ENCODE measurements at places on chromosomes 16 and 17.

DNA sequence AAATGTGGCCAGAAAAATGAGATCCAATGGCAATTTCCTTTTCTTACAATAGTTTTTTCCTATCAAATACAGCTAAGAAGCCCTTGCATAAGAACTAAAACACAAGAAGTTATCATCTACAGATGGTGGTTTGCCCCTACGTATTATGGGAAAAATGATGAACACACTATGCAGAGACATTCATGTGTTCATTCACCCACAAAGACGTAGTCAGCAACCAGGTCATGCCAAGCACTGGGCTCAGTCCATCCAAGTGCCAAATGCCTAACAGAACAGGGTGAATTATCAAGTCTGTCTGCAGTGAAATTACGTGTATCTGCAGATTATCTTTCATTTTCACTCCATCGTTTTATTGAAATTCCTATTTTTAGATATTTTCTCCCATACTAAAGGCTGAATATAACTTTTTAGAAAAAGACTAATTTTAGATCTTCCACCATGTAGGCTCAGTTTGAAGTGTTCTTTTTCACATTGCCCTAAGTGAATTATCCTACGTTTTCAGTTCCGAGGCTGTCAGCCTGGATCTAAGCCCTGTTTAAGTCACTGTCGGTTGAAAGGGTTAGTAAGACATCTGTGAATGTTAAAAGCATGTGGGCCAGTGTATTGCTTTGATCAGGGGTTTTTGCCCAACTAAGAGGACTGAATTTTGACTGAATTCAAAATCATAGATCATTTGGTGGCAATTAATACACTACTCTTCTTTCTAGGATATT is 78.1 kb upstream of the DHX40 start:
- DNase-seq, result no peak

DNA sequence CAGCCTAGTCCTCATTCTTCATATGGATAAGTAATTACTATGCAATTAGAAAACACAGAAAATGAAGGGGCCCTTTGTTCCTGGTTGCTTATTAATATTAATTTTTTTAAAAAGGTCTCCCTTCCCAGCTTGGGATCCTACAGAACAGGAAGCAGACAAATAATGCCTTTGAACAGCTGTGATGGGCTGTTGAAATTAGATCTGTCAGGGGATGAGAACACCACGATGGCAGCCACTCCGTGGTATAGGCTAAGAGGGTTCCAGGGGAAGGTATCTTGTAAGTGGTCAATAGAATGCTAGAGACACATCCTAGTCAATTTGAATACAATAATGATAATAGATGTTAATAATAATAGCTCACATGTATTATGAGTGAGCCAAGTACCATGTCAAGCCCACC is 83.1 kb downstream of the CCDC182 start:
- no peak for DNase-seq

- DNase-seq, result no peak
Measured at GRCh38 chr16:10982465-10983150, 38.2 kb downstream of the CLEC16A start.

- DNase-seq, result no peak
Measured at GRCh38 chr17:7435676-7436555, 681 bp downstream of the TMEM102 start.

GRCh38 chr17:4635823-4636375 is 5.6 kb downstream of the ALOX15 start:
- DNase-seq, result no peak

DNA sequence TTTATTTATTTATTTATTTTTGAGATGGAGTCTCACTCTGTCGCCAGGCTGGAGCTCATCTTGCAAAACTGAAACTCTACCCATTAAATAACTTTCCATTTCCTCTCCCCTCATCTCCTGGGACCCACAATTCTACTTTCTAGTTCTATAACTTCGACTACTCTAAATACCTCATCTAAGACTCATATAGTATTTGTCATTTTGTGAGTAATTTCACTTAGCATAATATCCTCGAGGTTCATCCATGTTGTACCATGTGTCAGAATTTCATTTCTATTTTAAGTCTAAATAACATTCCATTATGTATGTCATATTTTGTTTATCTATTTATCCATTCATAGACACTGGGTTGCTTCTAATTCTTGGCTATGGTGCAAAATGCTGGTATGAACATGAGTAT is 5.1 kb upstream of the NT5M start:
- DNase-seq, result no peak

DNA sequence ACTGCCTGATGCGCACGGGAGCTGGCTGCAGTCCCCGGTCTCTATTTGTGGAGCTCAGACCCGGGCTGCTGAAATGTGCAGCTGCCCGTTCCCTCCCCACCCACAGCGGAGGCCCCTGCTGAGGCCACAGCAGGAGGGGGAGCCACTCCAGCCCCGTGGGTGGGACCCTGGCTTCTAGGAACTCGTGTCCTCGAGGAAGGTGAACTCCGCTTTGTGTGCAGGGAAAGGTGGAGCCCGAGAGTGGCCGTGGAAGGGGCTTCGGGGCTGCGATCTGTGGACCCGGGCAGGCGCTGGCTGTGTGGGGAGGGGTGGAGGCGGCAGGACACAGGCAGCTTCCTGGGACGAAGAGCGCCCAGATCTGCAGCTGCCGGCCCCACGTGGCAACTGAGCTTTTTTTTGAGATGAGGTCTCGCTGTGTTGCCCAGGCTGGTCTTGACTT is 2.9 kb downstream of the CCDC154 start:
- DNase-seq, result no peak

DNA sequence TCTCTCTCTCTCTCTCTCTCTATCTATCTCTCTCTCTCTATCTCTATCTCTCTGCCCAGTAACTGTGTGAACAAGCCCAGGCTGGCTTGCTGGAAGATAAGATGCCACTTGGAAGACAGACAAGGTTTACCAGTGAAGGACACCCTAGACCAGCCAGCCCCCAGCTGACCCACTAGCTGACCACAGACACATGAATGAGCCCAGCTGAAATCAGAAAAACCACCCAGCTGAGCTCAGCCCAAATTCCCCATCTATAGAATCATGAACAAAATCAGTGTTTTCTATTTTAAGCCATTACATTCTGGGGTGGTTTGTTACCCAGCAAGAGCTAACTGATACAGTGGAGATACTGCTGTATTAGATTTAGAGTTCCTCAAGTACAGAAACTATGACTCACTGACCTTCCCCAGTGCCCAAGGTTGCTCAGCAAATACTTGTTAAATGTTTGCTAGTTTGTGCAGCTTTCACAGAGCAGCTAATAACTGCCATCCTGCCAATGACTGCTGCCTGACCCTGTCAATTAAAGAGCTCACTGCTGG is 18.0 kb downstream of the EMP2 start:
- DNase-seq, result no peak

DNA sequence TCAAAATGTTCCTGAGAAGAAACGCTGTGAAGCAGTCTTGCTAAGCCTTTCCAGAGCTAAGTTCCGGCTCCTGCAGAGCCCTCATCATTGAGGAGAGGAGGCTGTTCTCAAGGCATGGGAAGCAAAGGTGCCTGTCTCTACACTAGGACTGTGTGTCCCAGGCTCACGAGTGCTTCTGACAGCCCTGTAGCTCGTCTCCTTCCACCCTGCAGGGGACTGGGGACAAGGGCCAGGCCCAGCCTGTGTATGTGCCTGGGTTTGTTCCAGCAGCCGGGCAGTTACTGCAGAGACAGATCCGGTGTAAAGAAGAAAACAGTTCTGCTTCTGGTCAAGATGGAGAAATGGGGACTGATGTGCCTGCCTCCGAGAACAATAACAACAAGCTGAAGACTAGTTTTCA is 156.0 kb downstream of the ENGASE start:
- no peak for DNase-seq

GRCh38 chr17:77421630-77421972 is 280.8 kb downstream of the SEC14L1 start:
- DNase-seq, result peak; percentile 83

DNA sequence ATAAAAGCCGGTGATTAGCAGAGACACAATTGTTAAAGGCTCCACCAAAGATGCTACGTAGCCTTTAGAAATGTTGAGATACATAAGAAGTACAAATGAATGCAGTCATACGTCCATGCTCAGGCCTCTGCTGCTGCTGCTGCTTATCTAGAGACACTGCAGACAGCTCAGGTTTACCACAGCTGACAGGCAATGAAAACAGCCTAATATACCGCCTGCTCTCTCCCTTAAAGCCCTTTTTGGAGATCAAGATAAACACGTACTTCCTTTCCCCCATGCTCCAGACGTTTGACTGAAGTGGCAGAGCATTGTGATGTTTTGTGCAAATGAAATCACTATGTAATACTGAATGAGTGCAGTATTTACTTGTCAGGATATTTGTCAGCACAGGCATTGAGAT is 185.3 kb downstream of the AATF start:
- DNase-seq, result peak; percentile 80

DNA sequence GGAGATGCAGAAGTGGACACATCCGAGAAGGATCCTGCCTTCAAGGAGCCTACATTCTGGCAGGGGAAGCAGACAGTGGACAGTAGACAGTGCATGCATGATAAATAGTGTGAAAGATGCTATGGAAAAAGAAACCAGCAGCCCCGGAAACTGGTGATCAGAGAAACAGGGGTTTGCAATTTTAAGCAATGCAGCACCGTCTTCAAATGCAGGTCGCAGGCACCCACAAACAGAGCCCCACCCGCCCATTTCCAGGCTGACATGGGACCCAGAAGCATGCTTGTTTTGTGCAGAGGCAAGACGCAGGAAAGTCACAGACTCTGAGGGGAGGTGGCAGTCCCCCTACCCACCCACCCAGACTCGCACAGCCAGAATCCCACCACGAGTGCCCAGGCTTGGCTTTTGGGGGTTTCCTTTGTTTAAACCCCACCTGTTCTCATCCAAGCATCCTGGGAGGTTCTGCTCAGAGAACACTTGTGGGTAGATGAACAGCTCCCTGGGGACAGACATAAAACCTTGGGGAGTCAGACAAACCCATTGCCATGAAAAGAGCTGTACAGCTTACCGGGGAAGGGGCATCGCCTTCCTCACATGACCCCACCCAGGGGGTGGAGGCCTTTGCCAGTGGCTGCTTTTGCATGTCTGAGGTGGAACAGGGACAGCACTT is 114.3 kb downstream of the MGAT5B start:
- DNase-seq, result no peak

- no peak for DNase-seq
Measured at GRCh38 chr16:14566599-14566998, 63.5 kb downstream of the PARN start.

DNA sequence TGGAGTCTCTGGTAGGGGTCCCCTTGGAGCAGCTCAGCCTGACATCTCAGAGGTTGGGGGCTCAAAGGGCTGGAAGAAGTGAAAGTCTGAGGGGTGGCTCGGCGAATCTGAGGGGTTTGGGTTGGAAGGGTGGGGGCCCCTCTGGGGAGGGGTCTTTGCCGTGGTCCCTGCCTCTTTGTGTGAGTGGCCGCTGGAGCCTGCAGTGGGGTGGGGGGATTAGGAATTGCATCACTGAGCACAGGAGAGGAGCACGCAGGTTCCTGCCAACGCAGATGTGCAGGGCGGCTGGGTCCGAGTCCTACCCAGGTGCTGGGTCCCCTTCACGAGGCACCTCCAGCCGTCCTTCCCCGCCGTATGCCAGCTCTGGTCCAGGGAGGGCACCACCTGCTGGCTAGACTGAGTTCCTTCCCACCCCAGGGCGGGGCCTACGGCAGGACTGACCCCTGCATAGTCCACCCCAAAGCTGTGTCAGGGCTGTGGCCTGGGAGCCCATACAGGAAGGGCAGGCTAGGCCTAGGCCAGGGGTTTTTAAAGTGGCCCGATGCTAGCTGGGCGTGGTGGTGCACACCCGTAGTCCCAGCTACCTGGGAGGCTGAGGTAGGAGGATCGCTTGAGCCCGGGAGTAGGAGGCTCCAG is 9.9 kb downstream of the FMNL1 start:
- no peak for DNase-seq

DNA sequence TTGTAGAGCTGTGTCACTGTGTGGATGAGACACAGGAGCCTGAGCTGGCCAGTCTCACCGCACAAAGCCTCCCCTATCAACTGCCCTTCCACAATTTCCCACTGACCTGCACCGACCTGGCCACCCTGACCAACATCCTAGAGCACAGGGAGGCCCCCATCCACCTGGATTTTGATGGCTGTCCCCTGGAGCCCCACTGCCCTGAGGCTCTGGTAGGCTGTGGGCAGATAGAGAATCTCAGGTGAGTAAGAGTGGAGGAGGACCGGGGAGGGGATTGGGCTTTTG is 37.4 kb downstream of the NLRC5 start:
- no peak for DNase-seq

- DNase-seq, result no peak
Measured at GRCh38 chr17:41792845-41793783, 6.6 kb upstream of the JUP start.

- no peak for DNase-seq
Measured at GRCh38 chr16:13606804-13607203, 313.1 kb upstream of the ERCC4 start.

GRCh38 chr17:15466131-15466530 is 1.3 kb downstream of the CDRT4 start:
- no peak for DNase-seq

GRCh38 chr16:51374790-51375189 is 223.7 kb upstream of the SALL1 start:
- DNase-seq, result no peak

DNA sequence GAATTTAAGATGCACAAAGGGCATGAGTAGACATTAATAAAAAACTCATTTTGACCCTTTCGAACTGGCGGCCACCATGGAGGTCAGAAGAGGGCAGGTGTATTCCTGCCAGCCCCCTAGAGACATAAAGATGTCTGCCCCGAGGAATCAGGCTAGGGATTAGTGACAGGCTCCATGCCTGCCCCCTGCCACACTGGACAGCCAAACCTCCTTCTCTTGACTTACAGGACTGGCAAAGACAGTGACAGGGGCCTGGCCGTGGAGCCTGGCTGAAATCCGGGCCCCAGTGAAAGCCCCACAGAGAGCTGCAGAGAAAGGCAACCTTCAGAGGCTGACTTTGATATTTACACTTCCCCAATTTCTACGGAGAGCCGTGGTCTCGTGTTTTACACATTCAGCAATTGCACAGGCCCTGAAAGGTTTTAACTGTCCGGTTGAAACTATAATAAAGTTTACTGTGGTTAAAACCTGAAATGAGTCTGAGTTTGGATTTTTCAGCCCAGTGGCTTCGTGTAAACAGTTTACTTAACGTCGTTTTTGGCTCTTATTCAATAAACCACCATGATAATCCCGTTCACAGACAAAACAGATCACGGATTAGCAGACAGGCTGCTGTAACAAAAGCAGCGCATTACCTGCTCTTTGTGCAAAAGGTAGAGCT is 243.9 kb upstream of the MYOCD start:
- no peak for DNase-seq

GRCh38 chr17:83046448-83047181 is 32.8 kb upstream of the METRNL start:
- DNase-seq, result no peak

- DNase-seq, result no peak
Measured at GRCh38 chr16:51655249-51655648, 504.2 kb upstream of the SALL1 start.

GRCh38 chr16:47834485-47835024 is 321.2 kb downstream of the ABCC12 start:
- no peak for DNase-seq
